NCI-H1930 (cell line): ENCODE measurements at places on chromosomes 3 and 15.

DNA sequence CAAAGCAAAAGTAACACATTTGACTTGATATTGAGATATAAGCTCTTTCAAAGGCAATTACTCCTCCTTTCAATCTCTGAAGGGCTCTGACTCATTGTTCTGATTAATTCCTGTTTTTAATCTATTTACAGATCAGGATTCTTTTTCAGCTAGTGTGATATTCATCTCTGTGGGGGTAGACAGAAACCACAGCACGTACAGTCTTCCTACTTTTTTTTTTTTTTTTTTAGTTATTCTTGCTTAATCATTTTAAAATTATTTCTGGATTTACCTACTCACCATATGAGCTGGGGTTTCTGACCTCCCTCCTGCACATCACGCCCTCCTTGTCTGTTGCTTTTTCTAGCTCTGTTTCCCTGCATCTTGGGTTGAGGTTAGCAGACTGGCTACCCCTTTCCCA, 1.4 kb downstream of the CNTN3 start:
- DNase-seq = no peak

- DNase-seq = no peak
Observed at GRCh38 chr15:89429986-89430385, 66.4 kb downstream of the RHCG start.

GRCh38 chr3:30952786-30953185, 58.3 kb upstream of the GADL1 start:
- no peak for DNase-seq

DNA sequence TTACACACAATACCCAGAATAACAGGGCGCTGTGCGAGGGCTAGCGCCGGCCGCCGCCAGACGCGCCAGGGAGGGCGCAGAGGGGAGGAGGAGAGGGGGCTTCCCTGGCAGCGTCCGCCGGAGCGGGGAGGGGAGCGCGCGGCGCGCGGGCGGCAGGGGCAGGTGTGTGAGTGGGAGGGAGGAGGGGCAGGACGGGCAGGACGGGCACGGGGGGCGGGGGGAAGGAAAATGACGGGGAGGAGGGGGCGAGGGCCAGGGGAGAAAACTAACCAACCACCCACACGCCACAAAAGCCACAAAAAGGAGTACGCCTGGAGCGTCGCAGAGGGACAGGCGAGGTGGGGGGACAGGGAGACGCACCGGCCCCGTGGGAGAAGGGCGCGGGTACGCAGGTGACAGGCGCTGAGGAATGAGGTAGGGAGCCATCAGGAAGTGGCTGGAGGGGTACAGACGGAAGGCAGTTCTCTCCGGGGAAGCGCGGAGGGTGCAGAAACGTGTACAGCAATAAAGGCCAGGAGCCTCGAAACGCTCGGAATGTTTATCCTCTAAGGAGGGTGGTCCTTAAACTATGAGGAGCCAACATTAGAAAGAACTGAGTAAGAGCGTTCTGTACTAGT, 610 bp upstream of the SATB1 start:
- DNase-seq = peak; percentile 51

GRCh38 chr3:46898321-46899150, 21.0 kb downstream of the PTH1R start:
- DNase-seq = no peak

DNA sequence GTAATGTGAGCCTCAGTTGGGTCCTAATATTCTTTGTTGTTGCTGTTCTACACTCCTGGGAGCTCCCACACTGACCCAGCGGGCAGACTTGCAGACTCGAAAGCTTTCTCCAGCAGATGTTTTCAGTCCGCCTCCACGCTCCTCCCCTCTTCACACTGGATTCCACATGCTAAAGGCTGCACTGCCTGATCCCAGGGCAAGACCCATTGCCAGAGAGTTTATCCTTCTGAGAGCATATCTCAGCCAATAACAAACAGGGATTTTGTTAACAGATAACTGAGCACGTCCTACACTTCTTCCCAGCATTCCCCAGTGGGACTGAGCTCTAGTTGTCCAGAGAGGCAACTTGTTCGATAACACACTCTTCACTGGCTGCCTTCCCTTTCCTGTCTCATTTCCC, 8.0 kb upstream of the COL6A6 start:
- no peak for DNase-seq

DNA sequence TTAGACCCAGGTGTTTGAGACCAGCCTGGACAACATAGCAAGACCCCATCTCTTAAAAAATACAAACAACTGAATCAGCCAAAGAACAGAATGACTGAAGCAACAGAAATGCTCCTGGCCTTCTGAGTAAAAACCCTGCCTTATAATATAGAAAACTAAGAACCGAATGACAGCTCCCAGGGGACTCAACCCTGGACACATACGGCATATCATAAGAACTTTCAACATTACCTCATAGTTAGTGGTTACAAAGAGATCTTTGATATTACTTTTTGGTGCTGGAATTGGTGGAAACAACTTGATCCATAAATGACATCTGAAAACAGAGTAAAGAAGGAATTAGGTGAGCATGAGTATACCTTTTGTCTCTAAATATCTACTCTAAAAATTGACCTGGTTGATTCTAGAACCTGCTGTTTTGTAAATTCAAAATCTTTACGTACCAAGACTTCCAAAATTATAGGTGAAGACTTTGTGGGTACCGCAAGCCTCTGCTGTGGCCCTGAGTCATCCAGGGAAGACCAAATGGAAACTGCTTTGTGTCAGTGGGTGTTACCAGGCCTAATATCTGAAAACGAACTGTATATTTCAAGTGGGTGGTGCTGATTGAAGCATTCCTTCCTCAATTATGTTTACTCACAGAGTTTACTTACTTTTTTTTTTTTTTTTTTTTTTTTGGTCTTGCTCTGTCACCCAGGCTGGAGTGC, 35.5 kb downstream of the IL5RA start:
- no peak for DNase-seq

GRCh38 chr3:144652573-144652972, 681.0 kb downstream of the DIPK2A start:
- DNase-seq = no peak

DNA sequence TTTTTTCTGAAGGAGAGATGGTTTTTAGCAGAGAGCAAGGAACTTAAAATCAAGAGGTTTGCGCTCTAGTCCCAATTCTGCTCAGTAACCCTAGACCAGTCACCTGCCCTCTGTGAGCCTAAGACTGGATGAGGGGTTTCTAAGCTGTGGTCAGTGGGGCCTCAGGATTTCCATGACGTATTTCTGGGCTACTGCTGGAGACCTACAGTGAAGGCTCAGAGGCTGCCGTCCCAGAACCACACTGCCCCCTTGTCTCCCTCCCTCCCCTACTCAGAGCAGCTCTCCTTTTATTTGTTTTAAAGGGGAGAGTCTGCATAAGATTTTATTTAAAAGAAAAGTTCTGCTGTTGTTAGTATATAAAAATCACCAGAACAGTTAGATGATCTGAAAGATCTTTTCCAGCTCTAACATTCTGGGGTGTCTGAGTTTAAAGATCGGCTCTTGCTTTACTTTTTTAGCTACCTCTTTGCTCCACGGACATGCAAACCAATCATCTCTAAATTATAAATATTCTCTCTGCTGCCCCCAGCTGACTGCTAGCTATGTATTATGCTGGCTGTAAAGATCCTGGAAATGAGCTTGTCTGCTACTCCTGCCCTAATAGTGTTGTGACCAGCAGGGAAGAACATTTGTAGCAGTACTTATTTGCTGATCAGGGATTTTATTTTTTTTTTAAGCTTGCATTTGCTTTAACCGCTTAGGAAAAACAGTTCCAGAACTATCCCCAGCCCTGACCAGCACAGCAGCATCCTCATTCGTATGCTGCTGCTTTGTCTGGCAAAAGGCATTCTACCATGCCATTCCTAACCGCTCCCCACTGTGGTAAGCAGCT, 28.6 kb upstream of the NDUFB4 start:
- no peak for DNase-seq

DNA sequence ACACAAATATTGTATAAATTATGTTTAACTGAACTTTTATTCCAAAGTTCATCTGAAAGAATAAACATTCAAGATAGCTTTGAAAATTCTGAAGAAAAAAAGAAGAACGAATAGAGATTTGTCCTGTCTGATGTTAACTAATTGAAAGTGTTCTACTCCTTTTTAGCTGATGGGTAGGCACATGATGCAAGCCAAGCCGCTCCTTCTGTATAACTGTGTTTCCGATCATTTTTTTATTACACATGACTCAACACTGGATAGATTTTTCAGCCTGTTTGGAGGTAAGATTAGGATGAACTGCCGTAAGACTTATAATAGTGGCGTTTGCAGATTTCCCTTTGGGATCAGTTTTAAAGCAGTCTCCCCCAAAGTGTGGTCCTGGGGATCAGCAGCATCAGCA, 19.0 kb downstream of the NSUN3 start:
- DNase-seq = no peak

DNA sequence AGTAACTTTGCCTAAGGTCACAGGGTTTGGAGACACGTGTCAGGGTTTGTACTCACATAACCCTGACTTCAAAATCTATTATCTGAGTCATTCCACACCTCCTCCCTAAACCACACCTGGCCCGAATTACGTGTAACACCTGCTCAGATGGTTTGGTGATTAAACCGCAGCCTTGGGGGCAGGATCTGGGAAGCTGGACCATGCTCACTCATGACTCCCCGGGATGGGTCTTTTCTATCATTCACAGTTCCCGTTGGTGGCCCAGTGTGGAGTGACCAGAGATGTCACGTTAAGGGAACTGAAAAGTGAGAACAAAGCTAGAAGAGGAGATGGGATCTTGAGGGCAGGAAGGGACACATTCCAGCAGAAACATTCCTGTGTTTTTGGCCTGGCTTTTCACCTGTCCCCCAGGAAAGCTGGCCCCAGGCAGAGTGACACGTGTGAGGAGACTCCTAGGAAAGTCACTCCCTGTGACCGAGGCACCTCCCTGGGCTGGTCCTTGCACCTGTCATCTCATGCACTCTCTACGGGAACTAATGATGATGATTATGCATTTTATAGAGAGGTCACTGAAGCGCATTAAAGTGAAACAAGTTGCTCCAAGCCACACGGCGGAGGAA, 75.4 kb upstream of the POMGNT2 start:
- no peak for DNase-seq

GRCh38 chr3:100798012-100798411, 88.7 kb downstream of the TFG start:
- DNase-seq = no peak

GRCh38 chr3:72177075-72178050, 392.4 kb upstream of the PROK2 start:
- no peak for DNase-seq
